ENCODE measurements at places on chromosomes 12 and 14.

GRCh38 chr14:27528328-27528727, 930.5 kb upstream of the NOVA1 start:
- DNase-seq = no peak

DNA sequence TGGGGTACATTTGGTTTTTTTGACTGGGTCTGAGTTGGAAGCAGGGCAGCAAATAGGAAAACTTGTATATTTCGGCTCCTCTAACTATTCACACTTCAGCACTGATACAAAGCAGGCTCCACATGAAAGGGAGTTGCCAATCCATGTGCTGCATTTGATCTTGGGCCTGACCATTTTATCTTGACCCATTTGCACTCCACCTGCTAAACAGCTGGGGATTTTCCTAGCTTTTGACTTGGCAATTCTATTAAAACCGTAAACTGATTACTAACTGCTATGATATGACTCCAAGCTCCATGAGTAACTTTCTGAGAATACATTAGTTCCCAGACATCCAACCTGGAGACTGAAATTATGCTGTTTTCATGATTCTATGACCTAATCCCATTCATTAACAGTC, 797.1 kb downstream of the BCL11B start:
- no peak for DNase-seq

DNA sequence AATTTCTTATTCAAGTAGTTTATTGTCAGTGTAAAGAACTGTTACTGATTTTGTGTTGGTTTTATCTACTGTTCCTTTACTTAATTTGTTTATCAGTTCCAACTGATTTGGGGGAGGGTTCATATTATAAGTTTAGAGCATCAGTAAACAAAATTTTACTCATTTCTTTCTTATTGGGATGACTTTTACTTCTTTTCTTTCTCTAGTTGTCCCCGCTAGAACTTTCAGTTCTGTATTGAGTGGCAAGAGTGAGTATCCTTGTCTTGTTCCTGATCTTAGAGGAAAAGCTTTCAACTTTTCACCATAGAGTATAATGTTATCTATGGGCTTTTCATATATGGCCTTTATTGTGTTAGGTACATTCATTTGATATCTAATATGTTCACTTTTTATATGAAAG, 584.1 kb downstream of the LRFN5 start:
- DNase-seq = no peak

DNA sequence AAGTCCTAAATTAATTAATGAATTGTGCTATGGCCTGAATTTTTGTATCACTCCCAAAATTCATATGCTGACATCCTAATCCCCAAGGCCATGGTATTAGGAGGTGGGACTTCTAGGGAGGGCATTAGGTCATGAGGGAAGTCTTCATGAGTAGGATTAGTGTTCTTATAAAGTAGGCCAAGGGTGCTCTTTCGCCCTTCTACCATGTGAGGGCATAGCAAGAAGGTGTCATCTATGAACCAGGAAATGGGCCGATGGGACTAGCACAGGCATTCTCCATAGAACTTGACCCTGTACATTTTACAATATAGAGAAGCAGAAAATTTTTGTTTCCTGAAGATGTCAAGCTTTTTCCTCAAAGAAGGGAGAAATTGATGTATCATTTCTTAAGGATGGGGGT, 12.5 kb downstream of the SYT10 start:
- DNase-seq = no peak

GRCh38 chr12:56551070-56551469, 29.4 kb downstream of the RBMS2 start:
- no peak for DNase-seq

GRCh38 chr12:57896434-57897201, 44.7 kb upstream of the ATP23 start:
- DNase-seq = no peak

DNA sequence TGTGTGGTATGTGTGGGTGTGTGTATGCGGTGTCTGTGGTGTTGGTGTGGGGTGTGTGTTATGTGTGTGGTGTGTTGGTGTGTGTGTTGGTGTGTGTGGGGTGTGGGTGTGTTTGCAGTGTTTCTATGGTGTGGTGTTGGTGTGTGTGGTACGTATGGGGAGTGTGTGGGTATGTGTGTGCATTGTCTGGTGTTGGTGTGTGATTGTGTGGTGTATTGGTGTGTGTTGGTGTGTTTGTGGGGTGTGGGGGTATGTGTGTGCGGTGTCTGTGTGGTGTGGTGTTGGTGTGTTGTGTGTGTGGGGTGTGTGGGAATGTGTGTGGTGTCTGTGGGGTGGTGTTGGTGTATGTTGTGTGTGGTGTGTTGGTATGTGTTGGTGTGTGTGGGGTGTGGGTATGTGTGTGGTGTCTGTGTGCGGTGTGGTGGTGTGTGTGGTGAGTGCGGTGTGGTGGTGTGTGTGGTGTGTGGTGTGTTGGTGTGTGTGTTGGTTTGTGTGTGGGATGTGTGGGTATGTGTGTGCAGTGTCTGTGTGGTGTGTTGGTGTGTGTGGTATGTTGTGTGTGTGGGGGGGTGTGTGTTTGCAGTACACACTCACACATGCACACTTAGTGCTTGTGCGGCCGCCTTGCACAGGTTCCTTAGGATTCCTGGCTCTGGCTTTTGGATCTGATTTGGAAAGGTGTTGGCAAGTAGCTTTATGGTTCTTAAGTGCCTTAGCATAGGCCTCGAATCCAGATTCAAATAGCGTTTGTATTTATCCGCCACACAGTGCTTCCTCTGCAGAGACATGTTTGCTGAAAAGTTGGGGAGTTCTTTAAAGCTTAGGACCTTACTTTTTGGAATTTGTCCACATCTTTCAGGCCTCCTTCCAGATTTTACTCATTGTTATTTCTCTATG, 16.4 kb downstream of the MLXIP start:
- DNase-seq = no peak

- DNase-seq = no peak
Measured at GRCh38 chr12:42982828-42983227, 393.3 kb upstream of the PRICKLE1 start.

DNA sequence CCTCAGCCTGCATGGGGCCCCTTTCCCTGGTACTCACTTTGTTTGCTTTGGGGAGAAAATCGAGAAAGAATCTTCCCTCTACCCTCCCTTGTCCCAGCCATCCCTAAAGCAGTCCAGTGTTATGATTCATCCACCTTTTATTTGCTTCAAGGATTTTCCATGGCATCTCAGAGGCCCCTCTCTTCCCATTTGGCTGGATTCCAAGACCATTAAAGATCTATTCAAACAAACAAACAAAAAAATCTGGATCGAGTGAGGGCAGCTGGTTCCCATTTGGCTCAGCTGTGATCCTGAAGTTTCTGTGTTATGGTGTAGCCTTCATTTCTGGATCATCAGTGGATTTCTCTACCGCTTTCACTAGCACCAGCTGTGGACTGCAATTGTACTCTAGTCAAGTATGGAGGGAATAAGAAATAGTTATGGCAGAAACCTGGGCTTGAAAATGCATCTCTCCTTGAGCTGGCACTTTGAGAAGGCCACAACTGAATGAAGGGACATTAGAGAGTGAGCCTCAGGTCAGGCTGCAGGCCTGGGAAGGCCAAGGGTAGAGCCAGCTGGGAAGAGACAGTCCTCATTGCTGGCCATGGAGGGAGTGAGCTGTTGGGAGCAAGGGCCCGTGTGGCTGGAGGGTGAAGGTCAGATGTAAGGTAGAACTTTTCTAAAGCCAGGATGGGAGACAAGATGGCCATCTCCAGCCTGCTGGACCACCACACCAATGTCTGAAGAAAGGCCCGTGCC, 13.7 kb downstream of the KRT71 start:
- peak; percentile 44 for DNase-seq

GRCh38 chr14:31207287-31207754, 272 bp downstream of the HECTD1 start:
- DNase-seq = peak; percentile 17

GRCh38 chr14:51006781-51007211, 62.5 kb upstream of the PYGL start:
- no peak for DNase-seq

DNA sequence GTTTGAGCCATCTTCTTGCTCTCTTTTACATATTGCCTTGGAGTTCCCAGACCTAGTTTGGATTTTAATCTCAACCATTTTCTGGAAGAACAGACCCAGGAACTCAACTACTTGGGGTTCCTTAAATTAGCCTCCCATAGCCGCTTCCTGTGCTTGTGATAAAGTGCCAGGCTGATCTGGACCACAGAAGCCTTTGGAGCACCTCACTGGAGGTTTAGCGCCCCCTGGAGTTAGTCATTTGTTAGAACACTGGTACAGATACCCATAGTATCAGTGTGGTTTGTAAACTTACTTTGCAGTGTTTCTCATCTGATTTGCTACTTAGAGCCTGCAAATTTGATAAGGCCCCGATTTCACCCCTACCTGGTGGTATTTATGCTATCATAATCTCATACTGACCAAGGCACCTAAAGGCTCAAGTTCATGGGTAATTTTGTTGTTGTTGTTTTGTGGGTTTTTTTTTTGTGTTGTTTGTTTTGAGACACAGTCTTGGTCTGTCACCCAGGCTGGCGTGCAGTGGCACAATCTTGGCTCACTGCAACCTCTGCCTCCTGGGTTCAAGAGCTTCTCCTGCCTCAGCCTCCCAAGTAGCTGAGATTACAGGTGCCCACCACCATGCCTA, 3.7 kb downstream of the UNC119B start:
- DNase-seq = peak; percentile 21

Data from AG04449 (cell line).